ENCODE measurements at places on chromosomes 6 and 20.

DNA sequence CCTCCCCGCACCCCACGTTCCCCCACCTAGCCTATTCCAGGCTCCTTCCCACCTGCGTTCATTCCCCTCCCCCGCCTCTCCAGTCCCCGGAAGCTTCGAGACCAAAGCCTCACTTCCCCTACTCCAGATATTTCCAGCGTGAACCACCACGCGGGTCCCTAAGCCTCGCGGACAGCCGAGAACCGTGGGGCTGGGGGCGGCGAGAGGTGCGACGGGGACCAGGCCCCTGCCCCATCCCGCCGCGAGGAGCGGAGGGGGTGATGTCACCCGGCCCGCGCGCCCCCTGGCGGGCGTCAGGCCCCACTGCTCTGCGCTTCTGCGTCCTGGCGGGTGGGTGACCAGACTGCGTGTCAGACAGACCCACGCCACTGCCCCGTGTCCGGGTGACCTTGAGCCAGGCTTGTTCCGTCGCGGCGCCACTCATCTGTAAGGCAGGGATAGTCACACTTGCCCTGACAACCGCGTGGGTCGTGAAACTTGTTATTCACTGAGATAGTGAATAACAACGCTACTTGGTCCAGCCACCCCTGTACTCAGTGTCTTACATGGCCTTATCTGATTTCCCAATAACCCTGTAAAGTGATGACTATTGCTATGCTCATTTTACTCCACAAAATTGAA, 9.0 kb upstream of the HSP90AB1 start:
- DNase-seq = peak; percentile 84

DNA sequence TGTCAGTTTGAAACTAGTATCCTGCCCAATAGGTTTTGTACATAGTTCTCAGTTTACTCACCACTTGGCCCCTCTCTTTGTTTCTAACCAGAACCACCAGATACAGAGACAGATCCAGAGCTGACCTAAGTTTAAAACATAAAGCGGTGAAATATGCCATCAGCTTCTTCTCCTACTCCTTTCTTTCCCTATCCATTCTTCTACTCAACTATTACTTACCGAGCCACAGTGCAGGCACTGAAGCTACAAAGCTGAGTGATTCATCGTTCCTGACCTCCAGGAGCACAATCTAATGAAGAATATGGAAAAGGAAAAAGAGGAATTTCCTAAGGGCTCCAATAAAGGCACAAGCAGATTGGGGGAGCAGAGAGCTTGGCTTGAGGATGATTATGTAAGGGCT, 286.0 kb downstream of the FOXC1 start:
- DNase-seq = no peak

DNA sequence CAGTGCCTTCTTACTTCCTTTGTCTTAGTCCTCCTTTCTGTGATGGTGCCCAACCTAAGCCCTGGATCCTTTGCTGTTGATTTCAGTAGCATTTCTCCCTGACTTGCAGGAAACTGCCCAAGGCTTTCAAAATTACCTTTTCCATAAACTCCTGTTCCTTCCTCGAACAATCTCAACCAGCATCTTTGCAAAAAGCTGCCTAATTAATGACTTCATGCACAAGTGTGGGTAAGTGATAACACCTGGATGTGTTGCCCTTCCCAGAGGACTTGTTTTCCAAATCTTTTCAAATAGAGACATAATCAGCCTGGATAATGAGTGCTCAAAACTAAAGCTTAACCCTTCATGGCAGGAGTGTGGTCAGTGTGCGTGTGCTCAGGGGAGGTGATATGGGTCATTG, 118.0 kb downstream of the PCSK2 start:
- DNase-seq = no peak

DNA sequence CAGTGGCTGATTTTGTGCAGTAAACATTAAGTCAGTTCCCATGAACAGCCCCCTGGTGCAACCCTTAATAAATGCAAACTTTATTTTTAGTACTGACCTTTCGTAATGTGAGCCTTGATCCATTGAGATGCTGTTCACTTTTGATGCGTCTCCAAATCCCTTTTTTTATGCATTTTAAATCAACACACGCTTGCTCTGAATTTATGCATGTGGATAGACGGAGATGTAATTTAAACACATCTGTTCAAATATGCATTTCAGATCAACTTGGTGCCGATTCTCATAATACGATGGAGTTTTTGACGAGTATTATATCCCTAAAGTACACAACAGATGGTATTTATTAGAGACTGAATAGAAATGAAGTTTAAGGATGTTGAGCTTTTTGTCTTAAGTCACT, 505.7 kb downstream of the CDKAL1 start:
- no peak for DNase-seq

DNA sequence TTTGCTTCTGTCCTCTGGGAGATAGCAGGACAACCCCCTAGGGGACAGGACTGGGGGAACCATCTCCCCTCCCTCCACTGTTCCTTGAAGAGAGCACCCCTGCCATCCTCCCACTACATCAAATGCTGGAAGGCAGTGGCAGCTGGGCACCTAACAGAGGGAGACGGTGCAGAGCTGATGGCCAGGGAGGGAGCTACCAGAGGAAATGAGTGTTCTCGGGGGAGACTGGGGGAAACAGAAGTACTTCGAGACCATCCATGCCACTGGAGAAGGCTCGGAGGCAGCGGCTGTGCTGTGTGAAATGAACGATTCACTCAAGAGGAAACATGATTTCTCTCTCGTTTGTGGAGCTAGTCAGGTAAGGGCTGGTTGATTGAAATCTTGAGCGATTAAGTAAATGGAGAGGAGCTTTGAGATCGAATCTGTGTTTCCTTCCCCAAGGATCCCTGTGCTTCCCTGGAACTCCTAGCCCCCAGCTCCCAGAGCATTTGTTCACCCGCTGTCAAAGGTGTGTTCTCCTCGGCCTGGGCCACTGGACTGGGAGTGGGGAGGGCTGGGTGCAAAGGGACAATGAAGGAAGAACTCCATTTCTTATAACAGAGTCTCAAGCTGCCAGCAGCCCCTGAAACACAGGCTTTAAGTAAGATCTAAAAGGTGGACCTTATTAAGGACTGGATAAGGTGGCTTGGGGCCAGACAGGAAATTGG, 261.3 kb upstream of the MOCS1 start:
- DNase-seq = no peak

DNA sequence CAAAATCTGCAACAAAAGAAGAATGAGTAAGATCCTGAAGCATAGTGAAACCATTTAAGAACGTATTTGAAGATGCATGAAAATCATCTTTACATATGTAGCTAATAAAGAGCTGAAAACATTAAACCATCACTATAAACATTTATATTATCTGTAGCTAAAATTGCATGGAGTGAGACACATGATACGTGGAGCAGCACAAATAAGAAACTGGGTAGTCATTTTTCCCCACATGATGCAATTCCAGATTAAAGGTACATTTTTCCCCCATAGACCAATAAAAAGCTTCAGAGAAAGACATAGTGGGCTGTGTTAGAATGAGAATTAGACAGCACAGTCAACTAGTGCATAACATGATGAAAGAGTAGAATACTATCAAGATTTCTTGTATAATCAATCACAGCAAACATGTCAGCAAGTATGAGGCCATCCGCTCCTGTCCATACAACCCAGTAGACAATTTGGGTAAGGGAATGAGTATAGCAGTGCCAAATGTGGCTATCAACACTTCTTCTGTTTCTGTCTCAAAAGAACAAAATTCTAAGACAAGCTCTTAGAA, 67.0 kb downstream of the RSPO3 start:
- DNase-seq = no peak

DNA sequence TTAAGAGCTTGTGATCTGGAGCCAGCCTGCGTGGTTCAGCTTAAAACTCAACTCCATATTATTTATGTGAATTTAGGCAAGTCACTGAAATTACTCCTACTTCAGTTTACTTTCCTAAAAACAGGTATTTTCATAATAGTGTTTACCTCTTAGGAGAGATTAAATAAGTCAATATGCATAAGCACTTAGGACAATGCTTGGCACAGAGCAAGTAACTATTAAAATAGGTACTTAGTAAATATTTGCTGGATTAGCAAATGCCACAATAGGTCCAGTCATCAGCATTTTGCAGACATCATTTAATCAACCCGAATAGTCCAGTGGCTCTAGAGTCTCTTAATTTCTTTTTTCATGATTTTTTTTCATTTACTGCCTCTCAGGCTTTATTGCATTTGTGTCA, 78.6 kb upstream of the PTPRK start:
- no peak for DNase-seq

DNA sequence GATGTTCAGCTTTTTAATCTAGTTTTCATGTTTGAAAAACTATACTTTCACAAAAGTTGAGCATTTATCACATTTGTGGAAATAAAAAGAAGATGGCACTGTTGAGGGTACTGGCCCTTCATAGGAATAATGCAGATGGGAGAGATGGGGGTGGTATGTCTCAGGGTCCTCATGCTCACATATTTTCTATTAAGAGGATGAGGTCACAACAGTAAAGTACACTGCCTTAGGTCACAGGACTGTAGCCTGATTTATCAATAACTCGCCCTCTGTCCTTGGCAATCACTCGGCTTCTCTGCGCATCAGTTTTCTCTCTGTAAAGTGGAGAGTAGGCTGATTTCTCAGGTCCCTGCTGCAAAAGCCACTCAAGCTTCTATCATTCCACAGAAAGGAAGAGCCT, 55.9 kb downstream of the PPP1R3G start:
- DNase-seq = no peak

DNA sequence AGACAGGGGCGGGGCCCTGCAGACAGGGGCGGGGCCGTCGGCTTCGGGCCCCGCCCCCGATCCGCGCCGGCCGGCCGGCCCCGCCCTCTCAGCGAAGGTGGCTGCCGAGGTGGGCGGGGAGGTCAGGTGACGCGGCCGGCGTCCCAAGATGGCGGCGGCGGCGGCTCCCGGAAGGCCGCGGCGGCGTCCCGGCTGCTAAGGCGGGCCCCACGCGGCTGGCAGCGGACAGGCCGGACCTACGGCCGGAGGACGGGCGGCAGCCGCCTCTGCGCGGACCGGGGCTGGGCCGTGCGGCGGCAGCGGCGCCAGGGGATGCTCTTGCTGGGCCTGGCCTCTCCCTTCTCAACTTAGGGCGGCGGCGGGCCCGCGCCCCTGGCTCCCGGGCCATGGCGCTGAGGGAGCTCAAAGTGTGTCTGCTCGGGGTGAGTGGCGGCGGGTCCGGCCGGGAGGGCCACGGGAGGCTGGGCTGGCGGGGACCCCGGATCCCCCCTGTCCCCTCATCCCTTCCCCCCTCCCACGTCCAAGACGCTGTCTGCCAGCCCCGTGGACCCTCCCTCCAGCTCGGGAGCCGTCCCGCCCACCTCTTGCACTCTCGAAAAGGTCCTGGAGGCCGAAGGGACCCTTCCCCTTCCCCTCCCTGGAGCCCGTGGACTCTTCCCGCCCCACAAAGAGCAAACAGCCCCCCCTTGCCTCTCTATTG, at the start of gene RAB22A:
TSS of gene RAB22A (plus strand) at position 125 of the 700 bp plus-strand sequence. CDS start at position 387, 262 bp downstream.
- peak; percentile 80 for DNase-seq

- DNase-seq = no peak
These were observed 1001.8 kb upstream of the CITED2 start for GRCh38 chr6:140376209-140376608.

DNA sequence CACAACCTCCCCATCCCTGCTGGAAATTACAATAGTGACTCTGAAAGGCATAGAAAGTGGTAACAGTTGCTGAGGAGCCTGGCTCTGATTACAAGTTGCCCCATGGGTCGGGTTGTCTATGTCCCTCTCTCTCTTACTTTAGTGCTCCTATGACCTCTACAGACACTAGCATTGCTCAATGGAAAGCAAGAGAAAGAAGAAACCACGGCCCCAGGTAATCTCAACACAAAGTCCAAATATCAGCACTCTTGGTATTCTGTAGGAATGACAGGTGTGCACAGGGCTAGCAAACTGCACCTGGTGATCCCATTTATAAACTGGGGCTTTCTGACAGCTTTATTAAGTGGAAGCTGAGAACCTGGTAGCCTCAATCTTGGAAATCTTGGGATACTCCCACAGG, 80.4 kb upstream of the EMILIN3 start:
- DNase-seq = no peak

DNA sequence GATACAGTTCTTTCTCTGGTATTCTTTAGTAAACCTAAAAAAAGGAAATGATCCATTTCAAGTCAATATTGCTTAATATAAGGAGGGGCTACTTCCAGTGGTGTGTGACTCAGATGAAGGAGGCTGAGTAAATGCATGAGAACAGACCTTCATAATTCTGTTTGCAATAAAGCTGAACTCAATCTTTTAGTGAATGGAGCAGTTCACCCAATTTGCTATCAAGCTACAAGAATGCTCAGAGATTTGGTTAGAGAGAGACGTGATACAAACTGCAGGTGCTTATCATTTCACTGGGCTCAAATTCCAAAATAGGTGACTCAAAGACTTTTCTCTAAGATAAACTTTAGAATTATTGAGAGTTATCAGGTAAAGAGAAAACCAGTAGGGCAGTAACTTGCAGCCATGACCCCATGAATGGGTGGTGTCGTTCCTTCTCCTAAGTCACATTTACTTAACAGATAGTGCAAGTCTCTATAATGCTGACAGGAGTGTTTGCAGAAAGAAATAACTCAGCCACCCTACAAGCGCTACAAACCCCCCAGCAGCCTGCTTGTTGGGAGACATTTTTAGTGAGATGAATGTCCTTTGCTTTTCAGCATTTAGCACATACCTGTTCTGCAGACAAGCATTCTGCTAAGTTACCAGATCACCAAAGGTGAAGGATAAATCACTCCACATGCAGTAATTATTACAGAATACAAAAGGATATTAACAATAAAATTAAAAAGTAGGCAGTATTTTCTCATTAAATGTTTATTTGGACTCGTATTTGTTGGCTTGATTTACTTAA, 16.4 kb upstream of the BLOC1S5 start:
- no peak for DNase-seq

- DNase-seq = no peak
These were observed 17.1 kb upstream of the ASF1A start for GRCh38 chr6:118876814-118877213.

GRCh38 chr6:43965628-43966373, 161.5 kb downstream of the MRPL14 start:
- no peak for DNase-seq

DNA sequence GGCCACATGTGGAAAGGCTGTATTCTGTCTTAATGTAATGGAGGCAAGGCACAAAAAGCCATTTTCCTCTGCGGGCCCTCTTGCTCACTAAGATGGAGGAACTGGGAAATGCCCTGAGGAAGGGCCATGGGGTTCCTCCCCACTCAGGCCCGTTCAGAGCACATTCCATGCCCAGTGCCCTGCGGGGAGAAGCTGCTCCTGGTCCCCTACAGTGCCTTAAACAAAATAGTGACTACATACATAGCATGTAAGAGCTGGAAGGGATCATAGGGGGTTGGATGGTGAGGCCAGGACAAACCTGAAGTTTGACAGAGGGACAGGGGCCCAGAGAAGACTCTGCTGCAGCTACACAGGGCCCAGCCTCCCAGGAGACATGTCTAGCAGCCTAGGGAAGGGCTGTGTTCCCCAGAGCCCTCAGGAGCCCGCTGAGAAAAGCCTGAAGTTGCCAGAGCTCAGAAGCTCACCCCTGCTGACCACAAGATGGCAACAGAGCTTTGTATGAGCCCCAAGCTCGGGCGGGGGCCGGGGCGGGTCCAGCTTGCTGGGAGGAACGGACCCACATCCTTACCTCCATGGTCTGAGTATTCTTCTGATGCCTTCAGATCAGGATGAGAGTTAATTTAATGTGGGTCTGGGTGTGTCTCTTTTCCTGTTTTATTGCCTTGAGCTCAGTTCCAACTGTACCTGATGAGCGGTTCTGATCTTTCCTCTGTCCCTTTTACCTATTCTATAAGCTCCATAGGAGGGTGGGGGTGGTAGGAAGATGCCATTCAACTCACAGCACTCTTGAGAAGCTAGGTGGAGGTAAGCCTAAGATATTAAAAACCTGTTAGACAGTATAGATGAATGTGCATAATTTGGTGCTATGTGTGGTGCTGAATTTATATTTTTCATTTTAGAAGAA, 242.9 kb downstream of the CDC5L start:
- DNase-seq = peak; percentile 31

- DNase-seq = no peak
These were observed 25.8 kb downstream of the COX4I2 start for GRCh38 chr20:31663524-31663837.
